ENCODE measurements at places on chromosomes 5 and 9.

DNA sequence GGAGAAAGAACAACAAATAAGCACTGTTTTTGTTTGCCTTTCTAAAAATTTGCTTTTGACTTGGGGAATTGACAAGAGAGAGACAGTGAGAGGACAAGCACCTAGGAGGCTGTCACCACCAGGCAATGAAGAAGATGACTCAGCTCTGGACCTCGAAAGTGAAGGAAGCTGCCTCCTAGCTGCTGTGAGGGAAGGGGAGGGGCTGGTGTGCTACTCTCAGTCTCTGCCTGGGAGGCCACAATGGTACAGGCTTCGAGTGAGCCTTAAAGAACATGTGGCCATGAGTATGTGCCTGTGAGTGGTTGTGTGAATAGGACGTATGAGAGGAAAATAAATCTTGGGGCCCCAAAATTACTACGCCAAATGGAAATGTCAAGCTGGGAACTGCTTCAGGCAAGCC is 7.1 kb upstream of the PLK2 start:
- DNase-seq: no peak

- DNase-seq: no peak
These were observed 45.7 kb upstream of the FAM170A start for GRCh38 chr5:119583684-119584083.

GRCh38 chr5:178241231-178241663 is 8.6 kb upstream of the PHYKPL start:
- no peak for DNase-seq

DNA sequence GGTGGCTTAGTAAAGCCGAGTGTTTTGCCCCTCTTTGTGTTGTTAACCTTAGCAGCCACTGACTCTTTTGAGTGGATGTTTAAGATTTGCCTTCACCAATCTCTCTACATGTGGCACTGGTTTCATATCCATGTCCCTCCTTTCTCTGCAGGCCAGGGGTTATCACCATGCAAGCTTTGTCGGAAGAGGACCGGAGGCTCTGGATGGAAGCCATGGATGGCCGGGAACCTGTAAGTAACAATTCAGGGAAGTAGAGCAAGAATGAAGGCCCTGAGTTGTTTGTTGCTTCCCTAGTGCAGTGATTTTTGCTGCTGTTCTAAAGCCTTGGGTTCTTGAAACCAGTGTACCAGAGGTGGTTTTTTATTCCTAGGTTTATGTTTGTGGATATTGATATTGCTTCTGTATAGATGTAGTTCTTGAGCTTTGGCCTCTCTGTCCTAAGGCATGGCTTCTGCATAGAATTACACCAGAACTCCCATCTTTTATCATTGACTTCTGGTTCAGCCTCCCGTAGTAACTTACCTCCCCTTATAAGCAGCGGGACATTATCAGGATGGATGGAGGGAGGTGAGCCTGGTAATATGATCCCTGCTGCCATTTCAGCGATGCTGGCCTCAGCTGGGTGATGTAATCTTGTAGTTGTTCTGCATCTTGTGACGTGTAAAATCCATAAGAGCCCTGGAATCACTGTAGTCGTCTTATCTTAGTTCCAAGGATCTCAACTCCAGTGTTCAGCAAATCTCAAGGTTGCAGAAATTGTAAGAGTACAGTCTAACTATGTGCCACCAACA is 161.9 kb downstream of the ARHGAP26 start:
- DNase-seq: no peak

GRCh38 chr5:1334831-1335539 is 9.9 kb downstream of the CLPTM1L start:
- DNase-seq: no peak

GRCh38 chr5:142501890-142502289 is 177.1 kb upstream of the SPRY4 start:
- no peak for DNase-seq

Measured in NCI-H2029 (cell line).